Esophagus muscularis mucosa (tissue), 4 donors: ENCODE measurements at places on chromosomes 7 and 10. TPM values are rescaled to one million over a fixed set of nuclear protein-coding genes. Genes with fewer than 3 reads are reported as not detected.
A peak's percentile ranks its signal among the peaks of the same experiment; 100 is the strongest.

GRCh38 chr7:37191797-37192196 is 256.9 kb downstream of the ELMO1 start:
- no peak for DNase-seq
- peaks cover 8% of the 10 kb centered on the region for H3K4me1 ChIP-seq
- no peak overlapping the region for H3K4me3 ChIP-seq
- H3K36me3 ChIP-seq = no peaks in the 10 kb centered on the region
- H3K27me3 ChIP-seq = no peaks in the 10 kb centered on the region
- no peak overlapping the region for H3K27ac ChIP-seq

DNA sequence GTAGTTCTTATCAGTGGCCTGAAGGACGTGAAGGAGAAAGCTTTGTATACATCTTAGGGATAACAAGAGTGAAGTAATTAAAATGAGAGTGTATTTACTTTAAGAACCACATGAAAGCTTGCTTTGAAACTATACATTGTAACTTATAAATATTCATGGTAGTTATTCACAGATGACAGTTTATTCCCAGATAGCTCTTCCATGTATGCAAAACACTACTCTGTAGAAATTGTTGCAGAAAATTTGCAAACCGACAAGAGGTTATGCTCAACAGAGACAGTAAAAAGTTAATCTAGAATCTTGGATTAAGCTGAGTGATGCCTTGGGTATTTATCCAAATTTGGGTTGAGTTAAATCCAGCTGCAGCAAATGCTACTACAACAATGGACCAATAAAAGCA is 301.5 kb downstream of the PRKG1 start:
- no peak overlapping the region for H3K27ac ChIP-seq
- H3K4me1 ChIP-seq = peaks cover 12% of the 10 kb centered on the region
- no peak for DNase-seq
- H3K4me3 ChIP-seq = no peak overlapping the region
- no peaks in the 10 kb centered on the region for H3K36me3 ChIP-seq

- H3K4me1 ChIP-seq = no peaks in the 10 kb centered on the region
- H3K27me3 ChIP-seq = peaks cover 3% of the 10 kb centered on the region
- H3K4me3 ChIP-seq = no peak overlapping the region
- DNase-seq = no peak
- H3K27ac ChIP-seq = no peak overlapping the region
Observed at GRCh38 chr10:25492680-25493079, 317.9 kb downstream of the GPR158 start.

DNA sequence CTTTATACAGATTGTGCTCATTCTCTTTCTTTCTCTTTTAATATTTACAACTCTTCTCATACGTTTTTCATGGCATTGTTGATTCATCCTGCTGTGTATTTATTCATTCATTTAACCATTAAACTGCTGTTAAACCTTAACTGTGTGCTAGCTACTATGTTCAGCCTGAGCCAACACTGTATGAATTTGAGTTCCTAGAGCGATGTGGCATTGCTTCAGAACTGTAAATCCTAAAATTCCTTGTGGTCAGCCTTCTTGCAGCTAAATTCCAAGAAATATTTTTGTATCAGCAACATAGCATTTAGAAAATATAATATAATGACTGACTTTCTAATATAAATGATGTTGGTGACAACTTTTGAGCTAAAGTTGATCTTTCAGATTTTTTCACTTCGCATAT is 184.7 kb upstream of the FZD1 start:
- H3K36me3 ChIP-seq = no peaks in the 10 kb centered on the region
- no peak for DNase-seq
- no peaks in the 10 kb centered on the region for H3K27me3 ChIP-seq

DNA sequence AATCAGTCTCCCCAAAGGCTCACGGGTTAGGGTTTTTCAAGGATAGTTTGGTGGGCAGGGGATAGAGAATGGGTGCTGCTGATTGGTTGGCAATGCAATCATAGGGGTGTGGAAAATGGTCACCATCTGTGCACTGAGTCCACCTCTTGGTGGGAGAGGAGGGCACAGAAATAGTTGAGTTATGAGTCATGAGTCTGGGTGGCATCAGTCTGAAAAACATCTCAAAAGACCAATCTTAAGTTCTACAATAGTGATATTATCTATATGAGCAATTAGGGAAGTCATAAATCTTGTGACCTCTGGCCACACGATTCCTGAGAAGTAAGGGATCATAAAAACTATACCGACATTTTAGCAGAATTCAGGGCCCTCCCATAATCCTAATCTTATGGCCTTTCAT is 62.7 kb downstream of the LGI1 start:
- no peak overlapping the region for H3K4me3 ChIP-seq
- H3K4me1 ChIP-seq = peaks cover 7% of the 10 kb centered on the region
- no peaks in the 10 kb centered on the region for H3K36me3 ChIP-seq

DNA sequence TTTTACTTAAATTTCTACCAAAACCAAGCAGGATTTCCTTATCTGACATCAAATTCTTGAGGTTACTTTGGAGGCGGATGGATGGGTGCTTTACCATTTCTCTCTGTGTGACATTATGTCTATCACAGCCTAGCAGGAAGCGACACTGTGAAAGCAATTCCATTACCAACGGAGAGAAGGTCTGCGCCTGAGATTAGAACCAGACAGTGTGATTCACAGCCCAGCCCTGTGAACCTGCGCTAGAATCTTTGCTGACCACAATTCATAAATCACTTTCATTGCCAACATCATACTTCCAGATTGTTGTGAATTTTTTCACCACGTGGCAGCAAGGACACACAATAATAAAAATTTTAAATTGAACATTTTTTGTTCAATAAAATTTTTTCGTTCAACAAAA is 126.5 kb downstream of the CUBN start:
- H3K4me1 ChIP-seq = peaks cover 58% of the 10 kb centered on the region
- DNase-seq = peak; percentile 77
- no peak overlapping the region for H3K4me3 ChIP-seq
- no peaks in the 10 kb centered on the region for H3K36me3 ChIP-seq
- H3K27ac ChIP-seq = peak overlapping the region; percentile 73
- no peaks in the 10 kb centered on the region for H3K27me3 ChIP-seq

DNA sequence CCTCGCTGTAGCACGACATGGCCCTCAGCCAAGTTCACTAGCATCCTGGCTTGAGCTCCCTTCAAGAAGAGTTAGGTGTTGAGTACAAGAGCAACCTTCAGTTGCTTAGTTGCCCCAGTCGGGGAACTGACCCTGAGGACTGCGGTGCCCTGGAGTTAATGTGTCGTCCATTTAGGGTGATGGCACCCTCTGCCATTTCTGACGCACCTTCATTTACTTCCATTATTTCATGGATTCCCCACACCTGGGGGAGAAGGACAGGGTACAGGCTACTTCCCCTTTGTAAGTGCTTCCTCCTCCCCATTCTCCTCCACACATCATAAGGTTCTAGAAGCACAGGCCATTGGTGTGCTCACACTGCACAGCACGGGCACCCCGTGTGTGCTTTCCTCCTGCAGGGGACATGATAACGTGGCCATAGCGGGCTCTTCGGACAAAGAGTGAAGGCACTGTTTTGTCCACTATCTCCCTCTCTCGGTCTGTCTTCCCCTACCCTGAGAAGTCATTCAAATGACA is 1.8 kb downstream of the ALOX5 start:
- H3K27me3 ChIP-seq = peaks cover 24% of the 10 kb centered on the region
- peaks cover 27% of the 10 kb centered on the region for H3K4me1 ChIP-seq
- H3K27ac ChIP-seq = no peak overlapping the region
- no peak overlapping the region for H3K4me3 ChIP-seq
- DNase-seq = no peak

GRCh38 chr7:129010075-129010474 is 44.8 kb downstream of the TNPO3 start:
- peaks cover 7% of the 10 kb centered on the region for H3K4me1 ChIP-seq
- peaks cover 15% of the 10 kb centered on the region for H3K36me3 ChIP-seq
- H3K27ac ChIP-seq = no peak overlapping the region
- DNase-seq = no peak
- H3K27me3 ChIP-seq = no peaks in the 10 kb centered on the region
- no peak overlapping the region for H3K4me3 ChIP-seq

GRCh38 chr7:17150018-17150417 is 148.4 kb upstream of the AHR start:
- H3K27me3 ChIP-seq = no peaks in the 10 kb centered on the region
- H3K36me3 ChIP-seq = no peaks in the 10 kb centered on the region
- no peak for DNase-seq
- H3K27ac ChIP-seq = no peak overlapping the region
- no peak overlapping the region for H3K4me3 ChIP-seq

DNA sequence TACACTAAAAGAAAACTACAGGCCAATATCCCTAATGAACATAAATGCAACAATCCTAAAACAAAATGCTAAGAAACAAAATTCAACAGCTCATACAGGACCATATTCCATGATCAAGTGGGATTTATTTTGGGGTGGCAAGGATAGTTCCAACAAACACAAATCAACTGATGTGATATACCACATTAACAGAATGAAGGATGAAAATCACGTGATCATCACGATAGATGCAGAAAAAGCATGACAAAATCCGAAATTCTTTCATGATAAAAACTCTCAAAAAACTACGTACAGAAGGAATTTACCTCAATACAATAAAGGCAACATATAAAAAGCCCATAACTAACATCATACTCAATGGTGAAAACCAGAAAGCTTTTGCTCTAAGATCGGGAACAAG is 124.0 kb downstream of the RELN start:
- H3K27ac ChIP-seq = no peak overlapping the region
- no peak overlapping the region for H3K4me3 ChIP-seq
- no peaks in the 10 kb centered on the region for H3K4me1 ChIP-seq
- H3K27me3 ChIP-seq = no peaks in the 10 kb centered on the region
- no peak for DNase-seq

DNA sequence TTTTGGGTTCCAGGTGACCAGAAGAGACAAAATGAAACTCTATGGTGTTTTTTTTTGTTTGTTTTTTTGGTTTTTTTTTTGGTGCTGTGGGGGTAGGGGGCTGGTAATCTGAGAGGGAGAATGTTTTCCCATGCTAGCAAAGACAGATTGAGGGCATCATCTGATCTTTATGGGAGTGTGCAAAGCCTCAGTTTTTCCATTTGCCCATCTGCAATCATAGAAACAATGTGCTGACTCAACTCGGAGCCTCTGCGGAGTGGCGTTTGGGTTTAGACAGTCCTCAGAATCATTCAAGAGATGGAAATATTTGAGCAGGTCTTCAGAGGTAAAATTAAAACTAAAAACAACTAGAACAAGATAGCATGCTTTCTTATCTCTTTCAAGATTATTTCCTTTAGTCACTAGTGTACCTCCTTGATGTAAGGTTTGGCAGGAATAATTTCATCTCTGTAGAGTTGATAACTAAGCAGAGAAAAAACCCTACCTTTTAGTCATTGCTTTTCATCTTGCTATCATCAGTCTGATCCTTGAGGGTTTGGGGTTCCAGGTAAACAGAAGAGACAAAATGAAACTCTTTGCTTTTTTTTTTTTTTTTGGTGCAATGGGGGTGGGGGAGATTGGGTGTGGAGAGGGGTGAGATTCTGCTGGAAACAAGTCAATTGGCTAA is 18.0 kb downstream of the CNNM2 start:
- no peaks in the 10 kb centered on the region for H3K4me1 ChIP-seq
- H3K27me3 ChIP-seq = no peaks in the 10 kb centered on the region
- no peak overlapping the region for H3K27ac ChIP-seq
- H3K36me3 ChIP-seq = no peaks in the 10 kb centered on the region
- no peak overlapping the region for H3K4me3 ChIP-seq

GRCh38 chr10:123761666-123762230 is 95.6 kb downstream of the GPR26 start:
- peaks cover 77% of the 10 kb centered on the region for H3K36me3 ChIP-seq
- H3K27ac ChIP-seq = no peak overlapping the region
- no peaks in the 10 kb centered on the region for H3K4me1 ChIP-seq
- no peaks in the 10 kb centered on the region for H3K27me3 ChIP-seq
- H3K4me3 ChIP-seq = no peak overlapping the region

- H3K4me1 ChIP-seq = no peaks in the 10 kb centered on the region
- no peak overlapping the region for H3K27ac ChIP-seq
- no peaks in the 10 kb centered on the region for H3K27me3 ChIP-seq
- H3K36me3 ChIP-seq = no peaks in the 10 kb centered on the region
Observed at GRCh38 chr7:48964074-48964473, 39.7 kb downstream of the CDC14C start.

- no peaks in the 10 kb centered on the region for H3K27me3 ChIP-seq
- H3K4me1 ChIP-seq = no peaks in the 10 kb centered on the region
- no peak overlapping the region for H3K27ac ChIP-seq
Observed at GRCh38 chr7:7157177-7157886, 25.0 kb upstream of the C1GALT1 start.

DNA sequence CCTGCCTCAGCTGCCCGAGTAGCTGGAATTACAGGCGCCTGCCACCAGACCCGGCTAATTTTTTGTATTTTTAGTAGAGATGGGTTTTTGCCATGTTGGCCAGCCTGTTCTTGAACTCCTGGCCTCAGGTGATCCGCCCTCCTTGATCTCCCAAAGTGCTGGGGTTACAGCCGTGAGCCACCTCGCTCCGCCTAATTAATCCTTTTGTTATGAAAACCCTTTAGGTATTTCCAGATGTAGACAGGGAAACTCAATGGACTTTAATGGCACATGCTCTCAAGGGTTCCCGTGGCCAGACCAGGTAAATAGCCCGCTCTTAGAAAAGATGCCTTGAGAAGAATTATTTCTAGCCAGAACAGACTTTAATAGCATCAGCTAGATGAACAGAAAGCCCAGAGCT is 19.7 kb upstream of the EXOC4 start:
- H3K27ac ChIP-seq = no peak overlapping the region
- no peak overlapping the region for H3K4me3 ChIP-seq
- H3K4me1 ChIP-seq = no peaks in the 10 kb centered on the region
- DNase-seq = no peak
- no peaks in the 10 kb centered on the region for H3K27me3 ChIP-seq

DNA sequence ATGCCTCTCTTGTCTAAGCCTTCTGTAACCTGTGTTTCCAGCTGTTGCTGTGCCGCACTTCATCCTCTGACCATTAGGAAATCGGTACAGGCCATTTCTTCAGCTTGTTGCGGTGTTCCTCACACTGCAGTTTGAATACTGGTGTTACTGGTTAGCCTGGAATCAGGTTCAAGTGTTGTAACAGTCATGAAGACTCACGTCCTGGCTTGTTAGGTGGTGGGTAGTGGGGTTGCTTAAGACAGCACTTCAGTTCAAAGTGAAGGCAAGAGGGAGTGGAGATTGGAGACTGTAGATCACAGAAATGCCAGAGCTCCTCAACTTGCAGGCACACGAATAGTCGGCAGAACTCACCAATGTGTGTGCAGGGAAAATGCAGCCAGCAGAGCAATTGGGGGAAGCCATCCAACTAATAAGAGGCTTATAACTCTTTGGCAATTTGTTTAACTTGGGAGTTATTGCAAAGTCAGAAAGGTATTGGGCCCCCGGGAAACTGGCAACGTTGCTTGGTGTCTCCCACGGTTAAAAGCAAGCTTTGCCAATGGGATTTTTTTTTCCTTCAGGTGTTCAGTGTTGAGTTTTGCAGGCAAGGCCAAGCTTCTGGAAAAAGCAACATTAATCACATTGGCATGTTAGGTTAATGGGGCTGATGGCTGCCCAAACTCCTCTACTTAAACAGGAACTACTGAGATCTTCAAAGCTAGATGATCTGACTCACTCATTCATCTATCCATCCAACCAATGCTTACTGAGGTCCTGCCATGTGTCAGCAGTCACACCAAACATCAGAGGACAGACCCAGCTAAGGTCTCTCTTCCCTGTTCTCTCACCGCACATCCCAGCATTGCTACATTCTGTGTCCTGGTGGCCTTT is 380.9 kb downstream of the GATA3 start:
- H3K27ac ChIP-seq = no peak overlapping the region
- H3K27me3 ChIP-seq = no peaks in the 10 kb centered on the region
- no peaks in the 10 kb centered on the region for H3K36me3 ChIP-seq
- DNase-seq = no peak
- H3K4me1 ChIP-seq = no peaks in the 10 kb centered on the region
- no peak overlapping the region for H3K4me3 ChIP-seq

Gene FZD1
- 21.8 TPM for total RNA-seq

Gene AKR1C1
- total RNA-seq = 88.6 TPM

Gene GRM3
- not detected for total RNA-seq

Gene PGAM2
- total RNA-seq = 0.66 TPM

Gene SPDYE2B
- not detected for total RNA-seq

Gene AKR1C4
- not detected for total RNA-seq

Gene ACTL6B
- not detected for total RNA-seq

Gene GDF10
- total RNA-seq = 33.3 TPM

Gene AGBL3
- 2.1 TPM for total RNA-seq
